ENCODE measurements at places on chromosomes 11 and 22. TPM values are rescaled to one million over a fixed set of nuclear protein-coding genes. Genes with fewer than 3 reads are reported as not detected.

The PRR14L gene
- 40.8 TPM for total RNA-seq

The SSTR3 gene
- total RNA-seq, result not detected

The ACR gene
- 0.14 TPM for total RNA-seq

The SLC1A2 gene
- total RNA-seq, result under 0.01 TPM

The CLDN25 gene
- not detected for total RNA-seq

The KRTAP5-11 gene
- not detected for total RNA-seq

The C11orf52 gene
- total RNA-seq, result 1.0 TPM

The MMP13 gene
- 0.07 TPM for total RNA-seq

The POU2AF2 gene
- total RNA-seq, result not detected

The RCOR2 gene
- 1.7 TPM for total RNA-seq

The CHRM1 gene
- not detected for total RNA-seq

The WT1 gene
- total RNA-seq, result 0.50 TPM

The PTPN5 gene
- not detected for total RNA-seq

The B3GAT1 gene
- not detected for total RNA-seq

The APLNR gene
- total RNA-seq, result not detected

The THRSP gene
- not detected for total RNA-seq

The SAA2 gene
- 37.6 TPM for total RNA-seq

The TRPM5 gene
- total RNA-seq, result not detected

The BMAL1 gene
- 24.9 TPM for total RNA-seq

The UPK3A gene
- total RNA-seq, result not detected

The TREH gene
- not detected for total RNA-seq

The WNT11 gene
- total RNA-seq, result 0.21 TPM

The SLC22A9 gene
- not detected for total RNA-seq

The F2 gene
- total RNA-seq, result under 0.01 TPM

The C11orf24 gene
- 29.2 TPM for total RNA-seq

The SCN2B gene
- under 0.01 TPM for total RNA-seq

The SHISAL1 gene
- total RNA-seq, result under 0.01 TPM

The GNAZ gene
- not detected for total RNA-seq

The BTG4 gene
- total RNA-seq, result 0.43 TPM

The ALDH3B1 gene
- total RNA-seq, result 1.0 TPM
